ENCODE measurements at places on chromosomes 7 and 10.

- no peak for DNase-seq
These were observed 16.9 kb upstream of the TRIM56 start for GRCh38 chr7:101068401-101068800.

DNA sequence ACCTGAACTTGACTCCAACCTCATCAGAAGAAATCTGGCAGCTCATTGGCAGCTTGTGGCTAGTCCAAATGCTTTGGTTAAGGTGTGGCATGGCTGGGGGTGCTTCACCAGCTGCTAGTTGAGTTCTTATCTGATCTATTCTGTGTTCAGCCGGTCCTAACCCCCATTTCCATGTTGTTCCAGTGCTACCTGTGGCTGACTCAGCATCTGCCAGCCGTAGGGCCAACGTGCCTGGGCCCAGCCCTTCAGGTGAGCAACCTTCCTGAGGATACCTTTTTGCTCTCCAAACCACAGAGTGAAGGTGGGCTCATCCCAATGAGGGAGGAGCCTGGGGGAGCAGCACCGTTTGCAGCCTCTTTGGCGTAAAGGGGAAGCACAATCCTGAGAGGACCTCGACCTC is 46.8 kb upstream of the C10orf120 start:
- no peak for DNase-seq

DNA sequence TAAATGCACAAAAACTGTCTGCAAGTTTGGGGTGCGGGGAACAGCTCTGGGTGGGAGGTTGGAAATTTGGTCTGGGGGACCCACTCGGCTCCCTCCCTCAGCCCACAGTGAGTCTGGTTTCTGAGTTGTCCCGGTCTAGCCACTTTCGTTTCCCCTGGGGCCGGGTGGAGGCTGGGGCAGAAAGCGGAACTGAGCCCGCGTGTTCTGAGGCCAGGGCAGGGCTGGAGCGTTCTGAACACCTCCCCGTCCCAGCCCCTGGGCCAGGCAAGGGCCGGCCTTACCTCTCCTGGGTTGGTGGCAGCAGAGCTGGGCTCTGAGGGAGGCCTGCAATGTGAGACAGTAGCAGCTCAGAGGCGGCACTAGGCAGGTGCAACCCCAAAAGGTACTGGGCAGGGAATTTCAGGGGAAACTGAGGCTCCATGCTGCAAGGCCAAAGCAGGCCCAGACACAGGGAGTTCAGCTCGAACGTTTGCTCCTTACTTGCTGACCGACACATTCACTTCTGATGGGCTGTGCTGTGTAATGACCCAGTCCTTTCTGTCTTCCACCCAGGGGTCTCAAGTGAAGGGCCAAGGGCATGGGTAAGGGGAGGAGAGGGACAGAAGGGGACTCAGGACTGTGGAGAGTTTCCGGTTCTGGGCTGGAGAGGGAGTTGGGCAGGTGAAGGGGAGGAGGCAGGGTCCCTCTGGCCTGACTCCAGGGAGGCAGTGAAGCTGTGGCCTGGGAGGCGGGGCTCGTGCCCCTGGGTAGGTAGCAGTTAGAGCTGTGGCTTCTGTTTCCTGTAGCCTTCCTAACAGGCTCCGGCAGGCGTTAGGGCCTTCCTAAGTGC is 3.0 kb downstream of the IRF5 start:
- DNase-seq, result no peak

GRCh38 chr10:112913661-112914287 is 36.3 kb upstream of the TCF7L2 start:
- no peak for DNase-seq

GRCh38 chr7:114656466-114656865 is 241.9 kb downstream of the FOXP2 start:
- DNase-seq, result no peak

GRCh38 chr10:104445359-104445758 is 91.7 kb downstream of the CFAP58 start:
- no peak for DNase-seq

GRCh38 chr7:16171928-16172327 is 249.4 kb downstream of the CRPPA start:
- DNase-seq, result no peak

- DNase-seq, result no peak
These were observed 13.1 kb downstream of the PHKG1 start for GRCh38 chr7:56079450-56080185.

GRCh38 chr10:67537906-67538305 is 158.1 kb downstream of the CTNNA3 start:
- DNase-seq, result no peak

- DNase-seq, result no peak
These were observed 10.4 kb downstream of the ZNF3 start for GRCh38 chr7:100071018-100071723.

GRCh38 chr10:23467012-23467411 is 28.1 kb downstream of the OTUD1 start:
- no peak for DNase-seq

DNA sequence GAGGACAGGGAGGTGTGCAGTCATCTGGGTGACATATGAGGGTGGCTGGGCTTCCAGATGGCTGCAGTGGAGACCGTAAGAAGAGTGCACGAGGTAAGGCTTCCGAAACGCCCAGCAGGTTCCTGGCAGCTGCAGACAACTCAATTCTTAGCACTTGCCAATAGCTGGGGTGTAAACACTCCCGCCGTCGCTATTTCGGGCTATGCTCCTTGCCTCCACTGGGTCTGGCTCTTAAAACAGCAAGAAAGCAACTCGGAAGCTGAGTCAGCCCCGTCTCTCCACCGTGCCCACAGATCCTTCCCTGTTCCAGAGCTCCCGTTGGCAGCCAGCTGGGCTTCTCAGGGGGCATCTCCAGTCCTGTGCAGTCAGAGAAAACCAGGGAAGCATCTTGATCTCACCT is 6.1 kb upstream of the PDGFA start:
- no peak for DNase-seq

GRCh38 chr10:14191871-14192270 is 138.9 kb downstream of the FRMD4A start:
- no peak for DNase-seq

- DNase-seq, result no peak
These were observed 208.3 kb downstream of the JAZF1 start for GRCh38 chr7:27972276-27972675.

- no peak for DNase-seq
These were observed 82.8 kb downstream of the GLCCI1 start for GRCh38 chr7:8051373-8051772.

GRCh38 chr7:30462179-30462578 is 16.4 kb downstream of the NOD1 start:
- DNase-seq, result no peak

- DNase-seq, result no peak
These were observed 191.3 kb downstream of the HECW1 start for GRCh38 chr7:43303740-43304241.

DNA sequence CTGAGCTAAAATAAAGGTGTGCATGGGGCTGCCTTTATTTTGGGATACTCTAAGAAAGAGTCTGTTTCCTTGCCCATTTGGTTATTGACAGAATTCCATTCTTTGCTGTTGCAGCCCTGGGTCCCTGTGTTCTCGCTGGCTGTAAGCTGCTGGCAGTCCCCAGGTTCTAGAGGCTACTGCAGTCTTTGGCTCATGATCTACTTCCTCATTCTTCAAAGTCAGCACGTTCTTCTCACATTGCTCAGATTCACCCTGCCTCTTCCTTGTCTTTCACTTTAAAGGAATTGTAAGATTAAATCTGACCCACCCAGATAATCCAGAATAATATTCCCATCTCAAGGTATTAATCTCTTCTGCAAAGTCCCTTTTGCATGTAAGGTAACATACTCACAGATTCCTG is 620.3 kb downstream of the CCSER2 start:
- DNase-seq, result no peak

DNA sequence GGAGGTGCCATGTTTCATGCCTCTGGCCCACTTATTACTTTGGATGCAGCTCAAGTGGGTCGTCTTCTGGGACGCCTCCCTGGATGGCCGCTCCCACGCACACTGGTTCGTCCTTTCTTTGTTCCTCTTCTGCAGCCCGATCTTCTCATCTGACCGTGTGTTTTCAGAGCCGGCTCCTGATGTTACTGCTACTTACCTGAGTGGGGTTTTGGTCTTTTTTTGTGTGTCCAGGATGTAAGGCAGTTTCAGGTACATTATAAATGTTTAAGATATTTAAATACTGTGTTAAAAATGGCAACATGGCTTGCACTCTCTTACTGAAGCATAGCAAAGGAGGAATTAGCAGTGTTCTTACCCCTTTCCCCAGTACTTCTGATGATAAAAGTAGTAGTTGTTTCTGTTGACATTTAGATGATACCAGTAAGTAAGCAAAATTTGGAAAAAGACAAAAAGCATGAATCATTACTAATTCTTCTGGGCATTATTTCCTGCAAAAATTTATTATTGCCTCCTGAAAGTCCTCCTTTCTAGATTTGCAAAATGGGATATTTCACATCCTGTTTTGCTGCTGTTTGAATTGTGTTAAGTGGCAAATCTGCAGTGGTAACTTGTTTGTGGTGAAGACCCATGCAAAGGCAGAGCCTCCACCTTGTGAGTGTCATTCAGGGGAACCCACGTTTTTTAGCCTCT is 59.4 kb downstream of the SHH start:
- DNase-seq, result no peak

- no peak for DNase-seq
These were observed 8.1 kb upstream of the FAM107B start for GRCh38 chr10:14782691-14783363.

DNA sequence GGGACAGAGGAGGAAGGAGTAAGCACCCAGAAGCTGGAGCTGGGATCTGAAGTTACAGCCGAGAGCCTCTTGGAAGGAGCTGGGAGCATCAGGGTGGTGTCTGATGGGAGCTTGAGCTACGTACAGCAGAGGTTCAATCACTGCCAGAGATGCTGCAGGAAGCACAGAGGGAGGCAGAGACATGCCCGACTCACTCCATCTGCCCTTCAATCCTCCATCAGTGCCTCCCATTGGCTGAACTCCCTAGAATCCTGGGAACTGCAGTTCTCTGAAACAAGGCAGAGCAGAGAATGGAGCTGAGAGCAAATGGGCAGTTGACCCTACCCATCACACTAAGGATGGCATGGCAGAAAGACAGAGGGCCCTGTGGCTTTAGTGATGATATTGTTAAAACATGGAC is 40.0 kb upstream of the CTBP2 start:
- DNase-seq, result no peak

DNA sequence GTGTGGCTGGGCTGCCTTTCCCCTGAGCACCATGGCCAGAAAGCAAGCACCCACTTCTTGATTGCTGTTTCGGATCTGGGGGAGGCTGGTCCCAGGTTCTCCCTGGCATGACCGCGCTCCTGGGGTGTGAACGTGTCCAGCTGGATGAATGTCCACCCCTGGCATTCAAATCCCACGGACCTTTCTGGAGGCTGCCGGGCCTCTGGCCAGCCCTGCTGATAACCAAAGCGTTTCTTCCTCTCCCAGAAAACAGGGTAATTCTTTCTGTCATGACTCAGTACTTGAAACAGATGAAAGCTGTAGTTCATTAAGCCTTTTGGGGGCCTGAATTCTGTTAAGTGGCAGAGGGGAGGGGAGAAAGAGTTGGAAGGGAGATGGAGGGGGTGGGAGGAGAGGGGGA is 73.1 kb upstream of the SAMD8 start:
- no peak for DNase-seq

DNA sequence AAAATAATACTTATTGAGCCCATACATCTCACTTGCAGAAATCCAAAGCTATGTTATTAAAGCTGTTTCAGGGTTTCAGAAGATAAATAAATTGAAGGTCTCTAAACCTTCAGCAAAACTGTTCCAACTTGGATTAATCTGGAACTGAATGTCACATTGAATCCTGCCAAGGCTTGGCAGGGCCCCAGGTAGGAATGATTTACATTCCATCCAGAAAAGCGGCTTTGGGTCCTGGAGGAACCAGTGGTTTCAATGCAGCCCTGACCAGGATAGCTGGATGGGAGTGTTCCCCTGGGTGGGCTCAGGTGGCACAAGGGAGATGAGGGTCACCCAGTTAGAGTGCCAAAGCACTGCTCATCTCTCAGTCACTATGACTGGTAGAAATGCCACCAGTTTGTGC is 37.0 kb upstream of the TMEM72 start:
- DNase-seq, result no peak

DNA sequence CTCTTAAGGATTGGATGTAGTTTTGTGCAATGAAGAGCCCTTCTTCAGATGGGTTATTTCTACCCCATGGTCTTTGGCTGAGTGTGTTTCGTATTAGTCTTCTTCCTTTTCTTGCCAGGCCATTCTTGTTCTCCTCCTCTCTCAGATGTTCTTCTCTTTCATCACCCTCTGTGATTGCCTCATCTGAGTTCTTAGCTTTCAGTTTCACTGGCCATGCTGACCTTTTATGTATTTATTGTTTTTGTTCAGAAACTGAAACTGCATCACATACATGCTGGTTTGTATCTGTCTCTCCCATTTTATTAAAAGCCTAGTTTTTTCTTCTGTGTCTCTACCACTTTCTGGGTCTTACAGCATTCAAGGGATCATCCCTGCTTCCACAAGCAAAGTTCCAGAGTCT is 21.7 kb upstream of the PCGF5 start:
- no peak for DNase-seq

DNA sequence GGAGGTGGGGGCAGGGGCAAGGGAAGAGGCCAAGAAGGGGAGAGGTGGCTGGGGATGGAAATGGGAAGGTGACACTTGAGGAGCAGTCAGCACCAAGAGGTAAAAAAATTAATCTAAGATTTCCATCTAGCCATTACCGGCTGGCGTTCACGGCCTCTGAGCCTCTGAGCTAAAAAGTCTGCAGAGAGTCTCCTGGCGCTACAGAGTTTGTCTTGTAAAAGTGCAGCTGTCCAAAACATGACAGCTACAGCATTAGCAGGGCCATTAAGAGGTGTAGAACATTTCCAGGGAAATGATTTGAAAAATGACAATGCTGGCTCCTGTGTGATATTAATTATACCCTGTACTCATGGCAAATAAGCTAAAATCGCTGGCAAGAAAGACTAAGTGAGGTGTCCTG is 167.6 kb downstream of the LRMDA start:
- DNase-seq, result no peak

DNA sequence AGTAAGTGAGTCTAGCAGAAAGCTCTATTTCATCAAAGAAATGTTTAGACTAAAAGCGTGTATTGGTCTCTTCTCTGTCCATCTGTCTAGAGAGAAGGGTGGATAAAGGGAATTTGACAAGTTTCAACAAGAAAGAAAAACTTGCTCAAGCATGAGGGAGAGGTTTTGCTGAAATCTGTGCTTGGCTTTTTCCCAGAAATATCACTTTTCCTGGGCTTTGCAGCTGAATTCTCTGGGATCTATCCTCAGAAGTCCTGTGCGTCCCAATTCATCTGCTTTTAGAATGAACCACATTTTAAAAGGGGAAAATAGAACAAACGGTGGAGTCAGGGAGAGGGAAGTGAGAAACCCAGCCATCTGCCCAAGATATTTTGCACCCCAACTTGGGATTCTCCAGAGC is 59.6 kb upstream of the CELF2 start:
- no peak for DNase-seq

GRCh38 chr10:61024856-61025201 is 80.8 kb upstream of the RHOBTB1 start:
- DNase-seq, result no peak

- DNase-seq, result no peak
These were observed 98.6 kb downstream of the PPP1R9A start for GRCh38 chr7:95006010-95006409.

- no peak for DNase-seq
These were observed 108.9 kb upstream of the FAM20C start for GRCh38 chr7:83441-83840.

All from NCI-H1417 treated with DMSO at 0.1 percent for 48 hours (cell line).